ENCODE measurements at places on chromosomes 5 and 9.
A peak's percentile ranks its signal among the peaks of the same experiment; 100 is the strongest.

GRCh38 chr5:113989913-113990305 lies 372.0 kb upstream of the KCNN2 start:
- no peak for DNase-seq

DNA sequence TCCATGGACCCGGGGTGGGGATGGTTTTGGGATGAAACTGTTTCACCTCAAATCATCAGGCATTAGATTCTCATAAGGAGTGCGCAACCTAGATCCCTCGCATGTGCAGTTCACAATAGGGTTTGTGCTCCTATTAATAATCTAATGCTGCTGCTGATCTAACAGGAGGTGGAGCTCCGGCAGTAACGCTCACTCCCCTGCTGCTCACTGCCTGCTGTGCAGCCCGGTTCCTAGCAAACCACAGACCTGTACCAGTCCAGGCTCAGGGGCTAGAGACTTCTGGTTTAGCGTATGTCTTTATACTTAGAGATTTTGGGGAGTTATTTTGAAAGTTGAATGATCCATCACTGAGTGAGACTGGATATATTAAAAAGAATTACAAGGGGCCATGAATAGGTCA lies 50.2 kb downstream of the RICTOR start:
- no peak for DNase-seq

DNA sequence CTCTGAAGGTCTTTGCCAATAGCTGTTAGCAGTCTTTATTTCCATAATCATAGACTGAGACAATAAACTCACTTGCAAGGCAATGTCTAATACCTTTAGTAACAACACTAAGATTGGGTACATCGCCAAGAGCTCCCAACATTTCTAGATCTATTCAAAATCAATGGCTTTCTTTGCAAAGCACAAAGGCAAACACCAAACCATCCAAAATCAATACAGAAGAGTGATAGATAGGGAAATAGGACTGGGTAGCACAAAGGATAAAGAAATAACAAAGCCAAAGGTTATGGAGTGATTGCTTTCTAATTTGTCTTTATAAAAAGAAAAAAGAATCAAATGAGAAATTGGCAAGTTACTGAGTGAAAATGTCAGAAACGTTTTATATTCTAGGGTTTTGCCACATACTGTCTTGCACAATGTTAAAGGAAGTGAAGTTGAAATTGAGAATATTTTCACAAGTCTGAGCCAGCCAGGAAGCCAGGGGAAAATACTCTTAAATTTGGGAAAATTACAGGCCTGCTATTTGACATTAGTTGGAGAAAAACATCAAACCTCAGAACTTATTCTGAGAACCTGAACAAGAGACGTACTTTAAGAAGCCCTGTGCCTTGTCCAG lies 53.3 kb upstream of the LHFPL2 start:
- no peak for DNase-seq

DNA sequence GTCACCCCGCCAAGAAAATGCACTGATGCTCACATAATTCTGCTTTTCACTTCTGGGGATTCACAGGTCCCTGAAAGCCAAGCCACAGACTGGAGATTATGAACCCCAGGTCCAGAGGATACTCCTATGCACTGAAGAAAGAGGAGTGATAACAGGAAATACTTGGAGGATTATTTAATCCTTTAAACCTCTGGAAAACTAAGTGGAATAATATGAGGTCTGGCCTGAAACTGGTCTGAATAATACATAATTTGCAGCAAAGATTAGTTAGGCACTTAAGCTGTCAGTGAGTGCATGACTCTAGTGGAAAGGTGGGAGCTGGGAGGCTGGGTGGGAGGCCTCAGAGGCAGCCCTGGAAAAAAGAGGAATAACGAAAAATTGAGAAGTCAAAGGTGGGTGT lies 45.7 kb downstream of the MARCHF3 start:
- no peak for DNase-seq

GRCh38 chr9:128902351-128903078 lies 18.3 kb upstream of the PHYHD1 start:
- peak; percentile 74 for DNase-seq

DNA sequence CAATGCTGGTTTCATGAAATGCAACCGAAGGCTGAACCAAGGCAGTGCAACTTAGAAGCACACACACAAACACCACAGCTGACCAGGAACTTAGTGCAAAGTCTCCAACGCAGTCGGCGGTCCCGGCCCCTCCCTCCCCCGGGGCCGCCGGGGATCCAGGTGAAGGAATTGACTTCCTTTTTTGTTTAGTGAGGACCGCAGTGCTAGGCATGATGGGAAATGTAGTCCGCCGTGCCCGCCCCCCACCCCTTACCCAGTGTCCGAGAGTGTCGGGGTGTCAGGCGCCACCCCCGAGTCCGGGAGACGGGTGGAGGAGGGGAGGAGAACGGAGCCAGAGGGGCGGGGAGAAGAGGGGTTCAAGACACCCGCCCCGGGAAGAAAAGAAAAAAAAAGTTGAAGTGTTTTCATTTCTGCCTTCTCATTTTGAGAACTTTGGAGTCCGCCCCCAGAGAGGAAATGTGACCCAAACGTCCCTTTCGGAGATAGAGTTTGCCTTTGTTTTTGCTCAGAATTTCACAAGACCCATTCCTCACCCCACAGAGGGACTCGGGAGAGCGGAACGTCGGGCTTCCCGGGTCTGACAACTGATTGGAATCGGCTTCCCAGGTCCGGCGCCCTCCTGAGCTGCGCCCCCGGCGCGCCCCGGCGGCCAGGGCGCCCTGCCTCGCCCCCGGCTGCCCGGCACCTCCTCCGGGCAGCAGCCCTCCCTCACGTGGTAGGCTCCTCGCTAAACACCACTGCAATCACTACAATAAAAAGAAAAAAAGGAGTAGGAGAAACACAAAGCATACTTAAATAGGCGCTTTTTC lies 2.0 kb downstream of the IER5L start:
- DNase-seq: no peak

GRCh38 chr5:153752890-153753289 lies 262.4 kb downstream of the GRIA1 start:
- DNase-seq: no peak

GRCh38 chr5:167725741-167726140 lies 565.7 kb upstream of the WWC1 start:
- DNase-seq: no peak

DNA sequence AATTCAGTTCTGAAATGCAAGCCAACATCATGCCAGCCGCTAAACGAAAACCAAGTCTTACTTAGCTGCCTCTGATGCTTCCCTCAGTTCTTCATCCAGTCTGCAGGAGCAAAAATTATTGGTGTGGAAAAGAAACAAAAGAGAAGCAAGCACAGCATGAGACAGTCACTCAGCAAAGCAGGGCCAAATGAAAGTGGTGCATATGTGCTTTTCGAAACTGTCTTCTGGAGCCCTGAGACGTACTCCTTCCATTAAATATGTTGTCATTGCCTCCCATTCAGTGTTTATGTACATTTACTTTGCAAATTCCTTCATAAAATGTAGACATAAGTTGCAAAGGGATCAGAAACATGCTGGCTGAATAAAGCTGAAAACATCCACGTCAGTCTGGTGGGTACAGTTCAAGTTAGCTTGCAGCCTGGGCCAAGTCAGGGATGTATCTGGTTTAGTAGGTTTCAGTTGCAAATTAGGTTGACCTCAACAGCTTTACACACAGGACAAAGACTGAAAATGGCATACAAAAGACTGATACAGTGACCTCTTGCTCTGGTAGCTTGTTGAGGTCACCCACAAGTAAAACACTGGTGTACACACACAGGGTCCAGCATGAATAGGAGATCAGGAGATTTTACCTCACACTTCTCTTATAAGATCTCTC lies 139.7 kb upstream of the PCA3 start:
- DNase-seq: no peak

- no peak for DNase-seq
Measured at GRCh38 chr5:77630114-77630680, 8.3 kb downstream of the OTP start.

DNA sequence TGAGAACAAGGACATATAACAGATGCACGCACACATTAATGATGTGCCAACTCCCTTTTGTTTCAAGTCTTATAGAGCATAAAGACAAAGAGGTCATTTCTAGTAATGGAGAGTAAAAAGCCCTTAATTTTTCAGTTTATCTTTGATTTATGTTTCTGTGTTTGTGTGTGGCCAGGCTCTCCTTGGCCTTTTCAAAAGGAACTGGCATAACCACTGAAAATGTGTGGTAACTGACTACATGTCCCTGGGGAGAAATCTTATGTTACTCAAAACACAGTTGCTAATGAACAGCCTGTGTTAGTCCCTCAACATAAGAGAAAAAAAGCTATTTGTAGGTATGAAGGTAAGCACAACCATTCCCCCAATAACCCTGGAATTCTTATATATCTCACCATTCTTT lies 47.6 kb upstream of the SHOC1 start:
- DNase-seq: no peak
